NCI-H226 (cell line): ENCODE measurements at places on chromosomes 1 and 21.

GRCh38 chr1:12345350-12346217 is 115.8 kb downstream of the VPS13D start:
- no peak for DNase-seq

DNA sequence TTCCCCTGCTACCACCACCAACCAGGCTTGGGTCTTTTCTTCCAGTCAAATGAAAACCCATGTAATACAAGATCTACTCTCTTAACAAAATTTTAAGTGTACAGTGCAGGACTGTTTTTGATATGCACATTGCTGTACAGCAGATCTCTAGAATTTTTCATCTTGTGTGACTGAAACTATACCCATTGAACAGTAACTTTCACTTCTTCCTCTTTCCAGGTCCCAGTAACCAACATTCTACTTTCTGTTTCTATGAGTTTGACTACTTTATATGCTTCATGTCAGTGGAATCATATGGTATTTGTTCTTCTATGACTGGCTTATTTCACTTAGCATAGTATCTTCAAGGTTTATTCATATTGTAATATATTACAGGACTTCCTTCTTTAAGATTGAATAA is 45.3 kb upstream of the PLPPR4 start:
- no peak for DNase-seq

DNA sequence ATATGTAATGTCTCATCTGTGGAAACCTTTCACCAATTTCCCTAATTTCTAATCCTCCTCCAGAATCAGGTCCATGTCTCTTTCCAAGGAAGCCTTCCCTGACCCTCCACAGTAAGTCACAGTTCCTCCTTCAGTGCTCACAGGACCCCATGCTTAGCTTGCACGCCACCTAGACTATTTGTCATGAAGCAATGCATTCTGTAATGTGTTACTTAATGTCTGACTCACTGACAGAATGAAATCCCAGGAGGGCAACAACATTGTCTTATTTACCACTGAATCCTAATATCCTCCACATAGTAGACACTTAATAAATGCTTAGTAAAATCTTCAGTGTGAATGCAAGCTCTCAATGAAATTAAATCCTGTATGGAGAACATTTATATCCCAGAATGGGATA is 245.9 kb upstream of the PLD5 start:
- no peak for DNase-seq

GRCh38 chr1:169392406-169392805 is 24.4 kb downstream of the BLZF1 start:
- no peak for DNase-seq

GRCh38 chr1:75582725-75583261 is 28.1 kb downstream of the SLC44A5 start:
- DNase-seq = no peak

DNA sequence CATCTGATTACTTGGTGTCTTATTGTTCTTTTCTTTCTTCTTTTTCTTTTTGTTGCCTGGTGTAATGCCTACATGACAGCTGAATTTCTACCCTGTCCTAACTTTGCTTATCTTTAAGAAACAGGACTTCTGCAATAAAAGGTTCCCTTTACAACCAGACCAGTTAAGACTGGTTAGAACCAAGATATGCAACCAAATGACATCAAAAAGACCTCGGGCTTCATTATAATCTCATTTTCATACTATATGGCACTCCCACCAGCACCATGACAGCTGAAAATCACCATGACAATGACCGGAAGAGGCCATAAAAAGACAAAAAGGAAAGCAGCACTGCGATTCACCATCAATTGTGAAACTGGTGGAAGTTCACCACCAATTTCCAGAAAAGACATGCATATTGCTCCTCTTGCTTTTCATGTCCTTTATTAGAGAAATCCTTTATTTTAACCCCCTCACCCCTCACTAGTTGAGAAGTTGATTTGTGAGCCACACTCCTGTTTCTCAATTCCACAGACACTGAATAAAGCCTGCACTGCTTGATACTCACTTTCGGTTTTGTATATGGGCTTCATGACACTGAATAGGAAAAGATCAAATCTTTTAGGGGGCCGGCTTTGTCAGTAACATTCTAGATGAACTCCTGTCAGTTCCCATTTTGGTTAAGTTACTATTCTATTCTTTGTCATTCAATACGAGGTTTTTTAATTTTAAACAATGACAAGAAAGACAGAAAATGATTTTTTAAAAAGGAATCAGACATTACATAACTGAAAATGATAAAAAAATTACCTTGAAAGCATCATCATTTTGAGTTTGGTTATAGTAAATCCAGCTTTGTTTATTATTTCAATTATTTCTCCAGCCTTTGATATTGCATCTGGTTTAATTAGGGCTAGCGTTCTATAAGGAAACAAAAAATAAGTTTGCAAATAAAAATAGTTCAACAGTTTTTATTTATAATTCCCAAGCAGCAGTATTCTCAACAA is 58.1 kb downstream of the NME7 start:
- DNase-seq = no peak

DNA sequence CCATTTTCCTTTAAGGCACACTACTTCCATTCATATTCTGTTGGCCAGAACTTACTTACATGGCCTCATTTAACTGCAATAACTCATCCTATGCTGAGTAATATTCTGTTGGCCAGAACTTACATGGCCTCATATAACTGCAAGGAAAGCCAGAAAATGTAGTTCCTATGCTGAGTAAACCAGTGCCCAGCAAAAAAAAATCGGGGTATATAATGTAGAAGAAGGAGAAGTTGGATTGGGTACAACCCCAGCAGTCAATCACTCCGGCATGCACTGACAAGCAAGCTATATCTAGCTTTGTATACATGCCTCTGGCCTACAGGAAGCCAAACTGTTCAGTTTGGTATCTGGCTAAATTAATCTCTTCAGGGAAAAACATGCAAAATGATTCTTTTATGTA is 39.4 kb upstream of the PPIH start:
- DNase-seq = no peak

GRCh38 chr1:145992502-145992936 is 3.9 kb downstream of the TXNIP start:
- DNase-seq = no peak

GRCh38 chr1:155170101-155170785 is 2.9 kb downstream of the KRTCAP2 start:
- no peak for DNase-seq

- DNase-seq = peak; percentile 6
Measured at GRCh38 chr1:199054694-199055093, 415.9 kb downstream of the PTPRC start.

- no peak for DNase-seq
Measured at GRCh38 chr1:117069220-117069844, 9.2 kb downstream of the TTF2 start.

DNA sequence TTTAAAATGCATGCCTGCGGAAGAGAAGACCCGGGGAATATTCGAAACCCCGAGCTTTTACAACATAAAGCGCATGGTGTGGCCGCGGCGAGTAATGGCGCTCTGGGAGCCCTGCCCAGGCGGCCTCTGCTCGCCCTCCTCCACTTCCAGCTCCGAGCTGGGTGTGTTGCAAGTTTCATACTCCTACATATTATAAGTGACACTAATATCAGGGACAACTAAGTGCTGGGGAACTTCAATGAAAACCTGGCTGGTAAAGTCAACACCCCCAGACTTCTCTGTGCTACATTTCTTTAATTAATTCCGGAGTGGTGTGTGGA is 11.8 kb downstream of the SIM2 start:
- no peak for DNase-seq

- DNase-seq = peak; percentile 84
Measured at GRCh38 chr1:904310-904950, 19.3 kb upstream of the SAMD11 start.

DNA sequence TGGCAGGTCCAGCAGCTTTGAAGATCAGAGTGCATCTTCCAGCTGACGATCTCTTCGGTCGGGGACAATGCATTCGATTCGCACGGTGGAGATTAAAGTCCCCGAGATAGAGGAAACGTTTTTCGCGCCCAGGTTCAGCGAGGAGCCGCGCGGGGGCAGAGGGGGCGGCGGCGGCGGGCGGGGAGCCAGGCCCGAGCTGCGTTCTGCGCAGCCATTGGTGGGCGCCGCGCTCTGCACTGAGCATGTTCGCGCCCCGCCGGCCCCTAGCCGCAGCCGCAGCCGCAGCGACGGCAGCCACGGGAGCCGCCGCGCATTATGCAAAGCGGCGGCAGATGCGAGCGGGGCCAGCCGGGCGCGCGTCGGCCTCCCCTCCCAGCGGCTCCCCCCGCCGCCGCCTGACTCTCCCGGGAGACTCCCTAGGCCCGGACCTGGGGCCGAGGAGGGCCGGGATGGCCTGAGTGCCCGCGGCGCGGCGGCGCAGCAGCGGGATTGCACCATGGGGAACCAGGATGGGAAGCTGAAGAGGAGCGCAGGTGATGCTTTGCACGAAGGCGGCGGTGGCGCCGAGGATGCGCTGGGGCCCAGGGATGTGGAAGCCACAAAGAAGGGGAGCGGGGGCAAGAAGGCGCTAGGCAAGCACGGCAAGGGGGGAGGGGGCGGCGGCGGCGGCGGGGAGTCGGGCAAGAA is at the start of gene FMN2:
Gene FMN2 (plus strand): TSS at position 270 of the 687 bp plus-strand sequence. CDS start 227 bp downstream, at position 497.
- DNase-seq = peak; percentile 62

GRCh38 chr1:21100481-21100921 is 76.2 kb downstream of the EIF4G3 start:
- no peak for DNase-seq

- DNase-seq = no peak
Measured at GRCh38 chr1:245894843-245895242, 612.2 kb downstream of the SMYD3 start.

GRCh38 chr1:12565094-12565965 is 52.7 kb downstream of the DHRS3 start:
- DNase-seq = no peak

DNA sequence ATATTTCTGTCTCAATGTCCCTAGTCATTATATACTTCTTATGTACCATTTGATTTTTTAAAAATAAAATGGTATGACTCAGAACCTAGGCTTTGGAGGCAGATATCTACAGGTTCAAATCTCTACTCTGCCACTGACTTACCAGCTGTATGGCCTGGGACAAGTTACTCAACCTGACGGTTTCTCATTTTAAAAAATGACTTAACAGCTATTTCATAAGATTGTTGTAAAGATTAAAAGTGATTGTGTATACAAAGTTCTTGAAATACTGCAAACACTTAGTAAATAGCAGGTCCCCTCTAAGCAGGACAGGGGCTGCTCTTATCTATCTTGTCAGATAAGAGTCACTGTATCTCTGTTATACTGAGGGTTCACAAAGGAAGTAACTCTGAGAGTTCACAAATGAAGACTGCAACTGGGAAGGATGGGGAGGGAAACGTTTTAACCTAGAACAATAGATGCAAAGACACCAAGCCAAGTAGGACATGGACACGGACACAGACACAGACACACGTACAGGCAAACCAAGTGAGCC is 2.6 kb downstream of the BCAR3 start:
- no peak for DNase-seq

DNA sequence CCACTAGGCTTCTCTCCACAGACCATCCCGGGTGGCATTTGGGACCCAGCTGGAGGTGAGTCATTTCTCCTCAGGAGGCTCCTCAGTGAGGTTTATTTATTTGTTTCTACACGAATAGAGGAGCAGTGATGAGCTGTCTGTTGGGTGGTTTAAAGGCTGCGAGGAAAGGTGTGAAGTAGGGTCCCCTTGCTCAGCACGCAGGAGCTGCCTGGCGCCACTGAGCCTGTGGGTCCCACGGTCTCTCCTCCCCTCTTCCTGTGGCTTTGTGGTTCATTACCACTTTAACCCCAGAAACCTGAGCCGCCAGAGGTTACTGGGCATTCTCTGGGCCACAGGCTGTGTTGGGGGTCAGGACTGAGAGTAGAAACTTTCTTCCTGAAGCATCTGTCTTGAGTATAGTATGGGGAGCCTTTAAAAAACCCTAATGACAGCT is 39.9 kb downstream of the IL6R start:
- DNase-seq = peak; percentile 57

DNA sequence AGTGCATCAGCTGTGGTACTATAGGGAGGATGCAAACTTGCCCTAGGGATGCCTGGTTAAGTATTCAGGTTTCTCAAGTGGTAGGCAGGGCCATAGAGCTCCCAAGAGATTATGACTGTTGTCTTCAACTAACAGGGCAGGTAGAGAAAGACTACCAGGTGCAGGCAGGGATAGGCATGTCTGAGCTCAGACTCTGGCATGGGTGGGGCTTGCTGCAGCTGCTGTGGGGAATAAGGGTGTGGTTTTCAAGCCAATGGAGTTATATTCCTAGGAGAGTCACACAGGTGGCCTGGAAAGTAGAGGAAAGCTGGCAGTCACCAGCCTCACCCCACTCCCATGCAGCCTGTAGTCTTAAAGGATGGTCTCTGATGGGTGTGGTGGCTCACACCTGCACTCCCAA is 673.4 kb upstream of the ADGRL4 start:
- DNase-seq = no peak

GRCh38 chr1:203127666-203128430 is at the start of gene ADORA1:
ADORA1 (plus strand) TSS chr1:203127726; CDS start chr1:203128842, 1,116 bp downstream.
- DNase-seq = peak; percentile 74

DNA sequence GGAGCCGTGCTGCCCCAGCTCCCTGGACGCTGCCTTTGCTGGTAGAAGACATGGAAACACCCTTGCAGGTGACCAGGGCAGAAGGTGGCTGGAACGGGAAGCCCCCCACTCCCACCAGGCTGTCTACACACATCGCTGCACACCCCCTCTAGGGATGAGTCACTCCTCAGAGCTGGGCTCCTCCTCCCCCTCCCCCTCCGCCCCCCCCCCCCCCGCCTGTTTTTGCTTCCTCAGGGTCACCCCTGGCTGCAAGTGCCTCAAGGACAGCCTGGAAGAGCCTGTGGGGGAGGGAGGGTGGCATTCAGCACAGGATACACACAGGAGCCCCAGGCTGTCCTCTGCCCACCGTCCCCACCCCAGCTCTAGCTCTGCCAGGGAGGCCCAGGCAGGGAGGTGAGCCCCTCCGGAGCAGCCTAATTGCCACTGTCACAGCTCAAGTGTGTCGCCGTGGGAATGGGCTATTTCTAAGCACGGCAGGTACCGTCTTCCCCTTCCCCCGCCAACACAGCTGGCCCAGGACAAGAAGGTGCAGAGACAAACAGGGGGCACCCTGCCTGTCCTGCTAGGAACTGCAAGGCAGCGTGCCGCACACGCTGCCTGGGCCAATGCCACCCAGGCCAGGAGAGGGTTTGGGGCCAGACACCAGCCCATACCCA is 2.5 kb downstream of the FNDC10 start:
- no peak for DNase-seq

DNA sequence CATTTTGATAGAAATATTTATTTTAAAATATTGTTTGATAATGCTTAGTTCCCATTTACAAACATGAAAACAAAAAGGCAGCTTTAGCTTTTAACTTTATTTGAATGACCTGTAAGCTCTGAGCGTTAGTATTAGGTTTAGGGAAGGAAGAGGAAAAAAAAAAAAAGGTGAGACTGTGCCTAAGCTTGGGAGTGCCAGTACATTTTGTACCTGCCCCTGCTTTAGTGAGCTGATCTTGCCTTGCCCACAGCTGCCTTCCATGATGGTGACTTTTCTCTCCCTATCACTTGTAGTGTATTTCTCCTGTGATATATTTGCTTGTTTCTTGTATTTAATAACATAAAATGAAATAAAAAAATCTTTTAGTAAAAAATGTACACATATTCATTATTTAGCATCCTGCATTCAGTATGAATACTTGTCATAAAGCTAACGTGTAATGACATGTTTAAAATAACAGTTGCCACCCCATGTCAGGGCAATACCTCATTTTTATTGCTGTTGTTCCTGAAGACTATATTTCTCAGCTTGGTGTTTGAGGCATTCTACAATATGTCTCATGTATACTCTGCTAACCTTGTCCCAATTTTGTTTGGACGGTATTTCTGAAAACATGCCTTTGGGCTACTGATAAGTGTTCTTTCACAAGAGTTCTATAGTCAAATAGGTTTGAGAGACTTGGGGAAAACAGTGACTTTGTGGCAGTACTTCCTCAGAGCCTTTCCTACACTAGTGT is 76.3 kb downstream of the NEK7 start:
- no peak for DNase-seq

- DNase-seq = no peak
Measured at GRCh38 chr1:48757363-48757762, 19.3 kb downstream of the BEND5 start.
